Left kidney (tissue), 8 donors: ENCODE measurements at places on chromosomes 7 and 10.
A peak's percentile ranks its signal among the peaks of the same experiment; 100 is the strongest.

DNA sequence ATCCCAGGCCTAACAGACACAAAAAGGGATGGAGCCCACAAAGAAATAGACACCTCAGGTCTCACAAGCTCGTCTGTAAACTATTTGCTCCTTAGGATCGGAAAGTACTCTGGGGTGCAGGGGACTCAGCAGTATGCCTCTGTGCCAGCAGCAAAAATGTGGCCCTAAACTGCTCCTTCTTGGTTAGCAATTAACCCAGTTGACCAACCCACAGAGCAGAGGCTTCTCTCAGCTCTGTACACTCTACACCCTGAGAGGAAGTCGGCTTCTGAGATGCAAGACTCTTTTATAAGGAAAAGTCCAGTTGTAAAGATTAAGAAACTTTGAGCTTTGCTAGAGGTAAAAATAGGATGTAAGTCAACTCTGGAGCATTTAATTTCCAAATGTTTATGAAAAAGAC, 156.3 kb upstream of the PRSS58 start:
- no peak for DNase-seq

GRCh38 chr7:70620333-70621055, 511.4 kb upstream of the GALNT17 start:
- DNase-seq: no peak

GRCh38 chr10:22505911-22506685, 160.8 kb downstream of the SPAG6 start:
- DNase-seq: no peak

DNA sequence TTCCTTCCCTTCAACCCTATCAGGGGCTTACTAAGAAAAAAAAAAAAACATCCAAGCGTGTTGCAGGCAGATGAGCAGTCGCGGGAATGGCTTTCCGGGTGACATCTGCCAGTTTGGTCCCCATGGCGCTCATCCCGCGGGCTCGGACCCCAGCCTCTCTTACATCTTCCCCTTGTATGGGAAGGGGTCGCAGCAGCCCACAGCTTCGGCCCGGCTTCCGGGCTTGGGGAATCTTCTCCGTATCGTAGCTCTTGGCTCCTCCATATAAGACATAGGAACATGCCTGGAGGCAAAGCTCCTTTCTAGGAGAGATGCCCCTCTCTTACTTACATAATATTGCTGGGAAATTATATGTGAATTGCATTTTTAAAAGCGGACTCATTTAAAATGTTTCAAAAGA, 99.5 kb downstream of the CUX1 start:
- DNase-seq: no peak

- DNase-seq: no peak
Measured at GRCh38 chr7:155234950-155235789, 62.5 kb upstream of the INSIG1 start.

GRCh38 chr7:134823400-134823799, 44.0 kb downstream of the CALD1 start:
- DNase-seq: no peak

DNA sequence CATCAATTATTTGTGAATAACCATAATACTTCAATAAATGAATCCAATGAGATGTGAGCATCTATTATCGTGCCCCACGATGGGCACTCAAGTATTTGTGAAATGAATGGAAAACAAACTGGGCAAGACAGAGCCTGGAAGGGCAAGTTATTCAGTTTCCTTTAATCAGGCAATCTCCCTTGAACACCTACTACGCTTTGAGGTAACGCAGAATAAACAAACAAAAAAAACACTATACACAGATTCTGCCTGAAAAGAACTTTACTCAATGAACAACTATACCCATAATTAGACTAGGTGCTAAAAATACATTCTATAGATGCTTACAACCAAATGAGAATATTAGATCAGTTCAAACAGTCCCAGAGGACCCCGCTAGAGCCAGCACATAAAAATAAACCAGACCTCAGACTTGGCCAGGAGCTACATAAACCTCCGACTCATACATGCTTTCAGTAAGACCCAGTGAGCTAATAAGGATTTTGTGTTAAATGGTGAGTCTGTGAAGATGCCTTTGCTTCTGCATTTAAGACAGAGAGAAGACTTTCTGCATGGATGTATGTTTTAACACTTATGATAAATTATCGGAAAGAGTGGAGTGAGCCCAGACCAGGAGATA, 121.3 kb downstream of the MPP7 start:
- no peak for DNase-seq

- no peak for DNase-seq
Measured at GRCh38 chr7:93968911-93969620, 35.1 kb downstream of the BET1 start.

DNA sequence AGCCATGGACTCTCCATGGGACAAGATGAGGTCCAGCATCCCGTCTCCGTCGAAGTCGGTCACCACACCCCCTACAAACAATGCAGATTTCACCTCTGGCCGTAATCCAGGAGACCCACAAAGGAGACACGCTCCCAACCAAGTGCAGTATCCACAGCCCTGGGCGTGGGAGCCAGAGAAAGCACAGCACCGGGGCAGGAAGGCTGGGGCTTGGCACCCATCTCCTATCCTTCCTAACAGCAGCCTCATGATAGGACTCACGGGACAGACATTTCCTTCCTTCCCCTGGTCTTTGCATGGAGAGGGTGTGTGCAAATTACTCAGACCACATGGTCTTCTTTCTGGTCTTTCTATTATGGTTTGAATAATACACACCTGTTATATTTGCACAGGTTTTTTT, 46.3 kb downstream of the GOLGA7B start:
- DNase-seq: no peak

GRCh38 chr10:119330342-119330741, 123.0 kb downstream of the GRK5 start:
- DNase-seq: no peak

DNA sequence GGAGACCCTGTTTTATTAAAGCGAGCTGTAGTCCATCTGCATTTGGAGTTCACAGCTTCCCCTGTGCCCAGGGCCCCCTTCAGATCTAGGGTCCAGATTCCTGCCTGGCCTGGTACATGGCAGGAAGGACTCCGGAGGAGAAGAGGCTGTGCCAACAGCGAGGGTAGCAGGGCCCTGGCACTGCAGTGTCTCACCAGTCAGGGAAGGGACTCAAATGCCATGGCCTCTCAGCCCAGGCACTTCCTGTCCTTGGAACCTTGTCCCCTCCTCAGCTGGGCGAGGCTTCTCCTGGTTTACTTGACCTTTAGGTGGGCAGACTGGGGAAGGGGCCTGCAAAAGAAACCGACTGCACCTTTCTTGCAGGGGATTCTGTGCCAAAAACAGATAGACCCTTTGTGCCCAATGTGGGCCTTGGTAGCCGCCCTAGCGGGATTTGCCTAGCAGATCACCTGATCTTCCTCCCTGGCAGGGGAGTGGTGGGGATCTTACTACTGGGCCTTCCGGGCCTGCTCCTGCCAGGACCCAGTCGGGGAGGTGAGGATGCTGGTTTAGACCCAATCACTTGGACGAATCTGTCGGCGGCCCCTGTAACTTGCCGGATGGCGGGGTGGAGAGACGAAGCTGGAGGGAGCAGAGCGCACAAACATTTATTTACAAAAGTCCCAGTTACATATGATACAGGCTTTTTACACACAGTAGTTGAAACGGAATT, 161.9 kb downstream of the RNF216 start:
- DNase-seq: no peak

- DNase-seq: no peak
Measured at GRCh38 chr7:99184532-99185218, 23.2 kb downstream of the KPNA7 start.

DNA sequence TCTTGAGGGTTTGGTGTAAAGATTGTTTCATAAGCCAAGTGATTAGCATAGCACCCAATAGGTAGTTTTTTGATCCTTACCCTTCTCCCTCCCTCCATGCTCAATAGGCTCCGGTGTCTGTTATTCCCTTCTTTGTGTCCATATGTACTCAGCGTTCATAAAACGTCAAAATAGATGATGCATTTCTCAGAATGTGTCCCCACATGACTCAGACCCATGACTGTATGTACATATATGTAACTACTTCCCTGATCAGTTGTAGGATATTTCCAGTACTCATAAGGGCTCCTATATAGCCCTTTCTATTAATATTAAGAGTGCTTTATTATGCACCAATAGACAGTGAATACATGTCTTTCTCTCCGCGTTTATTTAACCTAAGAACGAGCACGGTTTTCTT, 466.9 kb downstream of the KIF20B start:
- DNase-seq: no peak

DNA sequence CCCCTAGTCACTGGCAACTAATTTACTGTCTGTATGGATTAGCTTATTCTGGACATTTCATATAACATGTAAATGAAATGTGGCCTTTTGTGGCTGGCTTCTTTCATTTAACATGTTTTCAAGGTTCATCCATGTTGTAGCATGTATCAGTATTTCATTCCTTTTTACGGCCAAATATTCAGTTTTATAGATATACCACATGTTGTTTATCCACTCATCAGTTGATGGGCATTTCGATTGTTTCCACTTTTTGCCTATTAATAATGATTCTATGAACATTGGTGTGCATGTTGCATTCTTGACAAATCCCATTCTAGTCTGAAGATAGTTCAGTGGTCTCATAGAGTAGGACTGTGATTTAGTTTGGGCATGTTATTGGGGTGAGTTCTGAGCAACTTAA, 12.6 kb downstream of the CNNM2 start:
- DNase-seq: no peak

- no peak for DNase-seq
Measured at GRCh38 chr10:43260117-43260761, 6.6 kb downstream of the RASGEF1A start.

- DNase-seq: no peak
Measured at GRCh38 chr7:4319280-4319679, 362.8 kb upstream of the FOXK1 start.

DNA sequence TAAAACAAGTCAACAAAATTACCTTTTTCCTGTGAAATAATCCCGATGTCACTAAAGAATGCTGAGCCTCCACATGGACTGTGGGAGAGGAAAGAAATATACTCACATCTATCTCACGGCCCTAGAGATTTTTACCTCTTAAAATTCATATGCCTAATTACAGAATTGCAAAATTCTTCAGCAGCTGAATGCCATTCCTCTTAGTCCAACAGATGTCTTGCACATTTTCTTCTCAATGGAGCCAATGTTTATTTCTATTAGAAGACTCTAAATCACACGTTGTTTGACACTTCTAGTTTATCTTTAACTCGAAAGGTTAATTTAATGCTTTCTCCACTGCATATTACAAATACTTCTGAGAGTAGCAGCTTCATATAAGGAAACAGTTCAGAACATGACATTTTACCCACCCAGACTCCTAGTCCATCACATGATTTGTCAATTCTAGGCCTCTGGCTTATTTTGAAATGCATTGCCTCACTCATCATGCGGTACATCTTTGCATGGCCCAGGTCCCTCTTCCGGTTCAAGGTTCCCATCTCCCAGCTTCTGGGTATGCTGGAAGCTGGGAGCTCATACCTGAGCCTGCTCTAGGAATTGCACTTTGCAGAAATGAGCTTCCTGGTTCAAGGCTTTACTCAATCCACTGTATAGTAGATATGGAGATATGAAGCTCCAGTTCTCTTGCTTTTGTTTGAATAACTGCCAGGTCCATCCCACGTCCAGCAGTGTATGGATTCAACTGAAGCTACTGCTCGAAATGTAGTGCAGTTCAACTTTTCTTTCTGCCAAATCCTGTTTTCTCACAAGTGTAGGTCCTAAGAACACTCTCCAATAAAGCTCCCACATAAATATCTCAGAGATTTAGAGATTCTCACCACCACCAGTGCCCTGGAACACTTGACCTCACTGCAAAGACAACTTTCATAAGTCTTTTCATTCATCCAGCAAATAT, 306.2 kb downstream of the GPR37 start:
- DNase-seq: peak; percentile 13

GRCh38 chr10:81031774-81032173, 494.1 kb downstream of the SH2D4B start:
- no peak for DNase-seq
